ENCODE measurements at places on chromosomes 11 and 22.

DNA sequence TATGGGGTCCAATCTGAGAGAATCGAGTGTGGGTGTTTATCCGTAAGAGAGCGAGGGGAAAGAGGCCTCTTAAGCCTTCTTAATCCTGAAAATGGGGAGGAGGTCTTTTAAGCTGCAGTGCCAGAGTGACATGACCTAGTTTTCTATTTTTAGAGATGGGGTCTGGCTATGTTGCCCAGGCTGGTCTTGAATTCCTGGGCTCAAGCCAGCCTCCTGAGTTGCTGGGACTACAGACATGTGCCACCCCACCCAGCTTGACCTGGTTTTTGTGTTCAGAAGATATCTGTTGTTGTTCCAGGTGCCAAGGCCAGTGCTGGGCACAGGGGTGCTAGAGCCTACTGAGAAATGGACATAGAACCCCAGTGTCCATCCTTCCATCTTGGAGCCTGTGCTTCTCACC lies 1.4 kb downstream of the BAD start:
- DNase-seq: no peak

DNA sequence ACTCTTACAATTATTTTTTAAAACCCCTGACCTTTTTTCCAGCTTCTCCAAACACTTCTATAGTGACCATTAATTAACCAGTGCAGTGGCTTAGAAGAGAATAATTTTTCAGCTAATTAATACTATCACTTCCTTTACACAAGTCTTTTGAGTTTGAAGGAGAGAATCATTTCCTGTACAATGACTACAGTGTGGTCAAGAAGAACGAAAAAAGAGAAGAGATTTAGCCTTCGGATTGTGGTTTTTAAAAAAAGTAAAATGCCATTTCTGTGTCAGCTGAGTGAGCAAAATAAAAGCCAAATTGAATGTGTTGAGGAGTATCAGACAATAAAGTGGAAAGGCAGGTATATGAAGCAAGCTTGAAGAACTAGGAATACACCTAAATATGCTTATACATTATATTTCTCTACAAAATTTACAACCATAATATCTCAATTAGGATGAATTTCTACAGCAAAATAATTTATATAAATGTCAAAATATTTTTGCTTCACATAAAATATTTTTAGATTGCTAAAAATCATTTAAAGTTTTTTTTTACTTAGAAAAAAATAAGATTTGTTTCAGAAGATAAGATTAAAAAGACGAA lies 1155.2 kb upstream of the CNTN5 start:
- no peak for DNase-seq

GRCh38 chr11:44388828-44389657 lies 79.1 kb upstream of the ALX4 start:
- DNase-seq: no peak

- DNase-seq: no peak
Observed at GRCh38 chr11:13772223-13773046, 104.0 kb downstream of the FAR1 start.

DNA sequence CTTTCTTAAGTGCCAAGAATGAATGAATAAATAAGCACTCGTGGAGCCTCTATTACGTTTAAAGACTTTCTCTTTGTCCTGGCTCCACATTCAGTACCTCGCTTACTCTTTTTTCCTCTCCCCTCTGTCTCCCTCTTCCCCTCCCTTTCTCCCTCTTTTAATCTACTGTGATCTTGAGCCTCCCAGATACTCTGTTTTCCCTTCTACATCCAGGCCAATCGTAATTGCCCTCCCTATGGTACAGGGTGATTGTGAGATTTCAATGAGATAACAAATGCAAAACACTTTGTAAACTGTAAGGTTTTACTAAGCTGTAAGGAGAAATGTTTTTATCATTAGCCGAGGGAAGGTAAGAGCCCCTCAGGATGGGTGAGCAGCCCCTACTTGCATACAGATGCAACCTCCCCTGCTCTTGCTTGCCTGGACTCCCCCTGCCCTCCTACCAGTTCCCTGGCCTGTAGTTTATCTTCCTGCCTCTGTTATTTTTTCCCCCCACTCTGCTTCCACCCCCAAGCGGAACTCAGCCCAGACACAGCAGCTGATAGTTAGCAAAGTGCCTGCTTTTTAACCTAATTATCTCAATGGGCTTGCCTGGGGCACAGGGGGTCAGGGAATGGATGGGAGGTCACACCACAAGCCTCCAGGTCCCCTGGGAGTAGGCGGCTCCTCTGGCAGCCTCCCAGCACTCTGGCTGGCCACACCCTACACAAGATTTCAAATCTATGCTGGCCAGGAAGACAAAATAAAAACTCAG lies 76.9 kb upstream of the CADM1 start:
- DNase-seq: no peak

GRCh38 chr11:120950880-120951279 lies 73.0 kb upstream of the TBCEL start:
- DNase-seq: no peak

DNA sequence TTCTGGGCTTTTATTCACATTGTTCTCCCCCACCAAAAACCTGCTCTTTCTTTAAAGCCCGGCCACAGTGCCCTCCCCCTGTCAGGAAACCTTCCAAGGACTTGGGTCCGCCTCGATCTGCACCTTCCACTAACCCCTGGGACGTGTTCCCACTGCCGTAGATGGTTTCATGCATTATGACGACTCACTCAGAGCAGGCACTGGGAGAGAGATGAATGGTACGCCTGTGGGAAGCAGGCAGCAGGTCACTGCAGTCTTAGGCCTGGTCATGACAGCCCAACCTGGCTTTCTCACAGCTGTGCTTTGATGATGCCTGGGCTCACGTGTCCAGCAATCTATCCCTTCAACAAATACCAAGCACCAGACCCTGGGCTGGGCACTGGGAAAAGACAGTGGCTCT lies 115.7 kb downstream of the WNT7B start:
- no peak for DNase-seq

- DNase-seq: no peak
Observed at GRCh38 chr11:73229896-73230875, 12.1 kb downstream of the P2RY2 start.

DNA sequence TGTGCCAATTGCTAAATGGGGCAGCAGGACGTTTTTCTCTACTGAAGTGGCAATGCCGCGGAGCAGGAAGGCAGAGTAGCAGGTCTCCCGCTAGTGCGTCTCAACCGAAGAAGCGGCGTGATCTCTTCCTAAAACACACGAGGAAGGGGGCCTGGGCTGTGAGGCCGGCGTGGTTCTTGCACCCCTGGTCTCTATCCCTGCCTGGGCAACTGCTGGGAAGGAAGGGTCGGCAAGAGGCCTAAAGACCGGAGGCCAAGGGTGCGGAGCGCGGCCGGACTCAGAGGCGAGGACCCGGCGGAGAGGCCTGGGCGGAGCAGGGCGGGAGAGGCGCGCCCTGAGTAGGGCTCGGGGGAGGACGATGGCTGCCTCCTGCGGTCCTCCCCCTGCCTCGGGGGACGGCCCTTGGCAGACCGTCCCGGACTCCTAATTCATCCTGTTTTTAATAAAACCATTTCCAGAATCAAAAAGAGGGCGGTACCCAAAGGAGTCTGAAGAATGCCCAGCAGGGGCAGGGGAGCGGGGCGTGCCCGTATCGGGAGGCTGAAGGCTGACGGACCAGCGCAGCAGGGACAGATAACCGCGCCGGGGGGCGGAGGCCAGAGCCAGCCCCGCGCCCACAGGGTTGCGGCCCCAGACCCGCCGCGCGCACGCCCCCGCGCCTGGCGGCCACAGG lies 572 bp upstream of the APLP2 start:
- peak; percentile 28 for DNase-seq

GRCh38 chr22:42383287-42383686 lies 48.9 kb downstream of the NFAM1 start:
- no peak for DNase-seq

- DNase-seq: no peak
Observed at GRCh38 chr11:86063536-86063935, 5.3 kb downstream of the PICALM start.

DNA sequence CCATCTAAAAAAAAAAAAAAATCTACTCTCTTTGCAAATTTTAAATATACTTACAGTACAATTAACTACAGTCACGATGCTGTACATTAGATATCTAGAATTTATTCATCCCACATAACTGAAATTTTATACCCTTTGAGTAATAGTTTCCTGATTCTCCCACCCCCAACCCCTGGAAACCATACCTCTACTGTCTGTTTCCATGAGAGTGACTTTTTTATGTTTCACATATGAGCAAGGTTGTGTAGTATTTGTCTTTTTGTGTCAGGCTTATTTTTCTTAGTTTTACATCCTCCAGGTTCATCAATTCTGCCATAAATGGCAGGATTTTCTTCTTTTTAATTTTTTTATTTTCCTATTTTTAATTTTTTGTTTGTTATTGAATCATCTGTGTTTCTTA lies 3.2 kb downstream of the HBB start:
- DNase-seq: no peak

- no peak for DNase-seq
Observed at GRCh38 chr22:44458044-44459020, 39.7 kb downstream of the RTL6 start.

DNA sequence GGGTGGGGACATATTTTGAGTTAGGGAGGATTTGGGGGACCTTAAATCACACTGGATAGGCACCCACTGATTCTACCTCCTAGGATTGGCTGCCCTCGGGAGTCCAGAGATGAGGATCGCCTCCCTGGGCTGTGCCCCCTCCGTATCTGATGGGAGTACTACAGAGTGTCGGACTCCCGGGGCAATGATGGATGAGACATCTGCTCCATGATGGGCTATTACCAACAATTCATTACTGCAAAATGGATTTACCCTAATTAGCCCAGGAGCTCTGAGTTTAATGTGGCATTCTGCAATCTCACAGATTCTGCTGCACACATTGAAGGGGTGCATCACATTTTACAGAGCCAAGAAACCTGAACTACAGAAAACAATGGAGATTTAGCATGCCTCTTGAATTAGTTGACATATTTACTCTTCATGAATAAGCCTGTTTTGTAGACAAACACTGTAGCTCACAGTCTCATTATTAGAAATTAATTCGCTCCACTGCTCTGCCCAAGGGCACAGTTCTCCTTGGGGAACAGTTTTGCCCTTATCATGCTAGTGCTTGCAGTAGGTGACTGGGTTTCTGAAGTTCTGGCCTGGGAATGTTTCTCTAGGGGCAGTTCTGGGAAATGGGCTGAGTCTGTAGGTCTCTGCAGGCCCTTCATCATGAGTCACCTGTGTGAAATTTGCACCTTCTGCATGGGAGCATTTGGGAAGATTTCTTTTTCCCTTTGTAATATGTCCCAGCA lies 217.1 kb upstream of the PLET1 start:
- no peak for DNase-seq

DNA sequence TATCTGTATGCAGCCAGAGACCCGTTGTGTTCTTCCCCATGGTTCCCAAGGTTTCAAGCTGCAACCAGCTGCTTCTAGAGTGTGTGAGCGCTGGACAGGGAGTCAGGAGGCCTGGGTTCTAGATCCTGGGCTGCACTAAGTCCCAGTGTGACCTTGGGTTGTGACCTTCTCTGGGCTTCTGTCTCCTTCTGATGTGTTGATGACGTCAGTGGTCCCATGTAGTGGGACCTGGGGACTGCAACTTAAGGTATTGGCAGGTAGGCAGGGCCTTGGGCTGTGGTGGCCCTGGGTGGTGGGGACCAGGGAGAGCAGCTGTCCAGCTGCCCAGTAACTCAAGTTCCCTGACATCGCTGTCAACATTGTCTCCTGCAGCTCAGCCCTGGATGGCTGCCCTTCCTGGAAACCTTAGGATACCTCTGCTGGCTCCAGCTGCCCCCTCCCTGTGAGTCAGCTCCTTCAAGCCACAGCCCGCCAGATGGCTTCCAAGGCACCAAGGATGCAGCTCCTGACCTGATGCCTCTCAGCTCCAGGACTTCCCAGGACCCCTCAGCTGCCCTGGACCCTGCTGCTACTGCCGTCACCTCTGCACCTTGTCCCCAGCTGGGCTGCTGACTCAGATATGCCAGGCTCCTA lies 1.3 kb upstream of the PVALB start:
- DNase-seq: no peak

DNA sequence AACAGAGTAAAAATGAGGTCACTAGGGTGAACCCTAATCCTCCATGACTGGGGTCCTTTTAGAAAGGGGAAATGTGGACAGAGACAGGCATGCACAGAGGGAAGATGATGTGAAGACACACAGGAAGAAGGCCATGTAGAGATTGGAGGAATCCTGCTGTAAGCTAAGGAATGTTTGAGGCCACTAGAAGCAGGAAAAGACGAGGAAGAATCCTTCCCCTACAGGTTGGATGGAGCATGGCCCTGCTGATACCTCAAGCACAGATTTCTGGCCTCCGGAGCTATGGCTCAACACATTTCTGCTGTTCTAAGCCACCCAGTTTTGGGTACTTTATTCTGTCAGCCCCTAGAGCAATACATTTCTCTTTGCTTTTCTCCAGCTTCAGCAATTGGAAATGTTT lies 486.9 kb downstream of the MIAT start:
- no peak for DNase-seq

- no peak for DNase-seq
Observed at GRCh38 chr11:91173701-91174100, 950.9 kb upstream of the CHORDC1 start.

DNA sequence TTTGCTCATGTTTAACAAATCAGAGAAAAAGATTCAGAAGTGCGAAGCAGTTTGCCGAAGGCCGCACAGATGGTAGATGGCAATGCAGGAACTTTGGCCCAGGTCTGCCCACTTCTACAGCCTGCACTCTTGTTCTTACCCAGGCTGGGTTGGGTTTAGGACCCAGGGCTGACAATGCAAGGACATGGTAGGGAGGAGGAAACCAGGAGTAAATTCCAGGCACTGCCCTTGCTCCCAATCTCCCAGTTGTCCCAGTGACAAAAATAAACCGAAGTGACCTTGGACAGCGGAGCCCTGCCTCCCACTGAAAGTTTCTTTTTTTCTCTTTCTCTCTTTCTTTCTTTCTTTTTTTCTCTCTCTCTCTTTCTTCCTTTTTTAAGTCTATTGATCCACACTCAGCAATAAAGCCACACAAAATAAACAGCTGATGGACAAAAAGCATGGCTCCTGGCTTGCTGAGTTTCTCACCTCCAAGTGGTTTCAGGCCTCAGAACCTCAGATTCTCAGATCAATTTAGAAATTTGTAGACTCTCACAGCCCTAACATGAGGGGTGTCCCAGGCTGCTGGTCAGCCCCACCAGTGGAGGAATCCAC lies 33.5 kb upstream of the FCHSD2 start:
- no peak for DNase-seq

- no peak for DNase-seq
Observed at GRCh38 chr11:5174934-5175333, 20.4 kb upstream of the OR52A1 start.

- no peak for DNase-seq
Observed at GRCh38 chr11:43904742-43905535, 24.3 kb downstream of the ALKBH3 start.

DNA sequence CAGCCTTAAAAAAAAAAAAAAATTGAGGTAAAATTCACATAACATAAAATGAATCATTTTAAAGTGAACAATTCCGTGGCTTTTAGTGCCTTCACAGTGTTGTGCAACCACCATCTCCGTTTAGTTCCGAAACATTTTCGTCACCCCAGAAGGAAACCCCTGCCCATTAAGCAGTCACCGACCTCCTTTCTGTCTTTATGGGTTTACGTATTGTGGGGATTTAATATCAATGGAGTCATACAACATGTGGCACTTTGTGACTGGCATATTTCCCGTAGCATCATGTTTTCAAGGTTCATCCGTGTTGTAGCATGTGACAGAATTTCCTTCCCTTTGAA lies 65.5 kb downstream of the BCR start:
- no peak for DNase-seq

- no peak for DNase-seq
Observed at GRCh38 chr11:110029714-110030113, 63.5 kb upstream of the ZC3H12C start.
